Right renal pelvis (tissue), 4 donors: ENCODE measurements at places on chromosomes 3 and 15.

DNA sequence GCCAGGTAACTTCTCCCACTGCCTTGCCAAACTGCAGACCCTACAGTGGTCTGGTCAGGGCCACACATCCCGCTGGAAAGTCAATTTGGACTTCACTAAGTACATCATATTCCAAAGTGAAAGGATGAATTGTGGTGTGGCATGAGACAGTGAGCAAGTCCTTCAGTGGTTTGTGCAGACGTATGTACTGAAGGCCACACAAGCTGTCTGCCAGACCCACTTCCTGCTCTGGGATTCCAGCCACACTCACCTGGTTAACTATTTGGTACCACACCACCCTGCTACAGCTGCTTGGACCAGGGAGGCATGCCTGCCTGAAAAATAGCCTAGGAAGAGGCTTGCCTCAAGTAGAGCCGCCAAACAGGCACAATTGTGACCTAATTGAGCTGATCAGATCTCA is 94.1 kb upstream of the STRIT1 start:
- DNase-seq, result no peak

DNA sequence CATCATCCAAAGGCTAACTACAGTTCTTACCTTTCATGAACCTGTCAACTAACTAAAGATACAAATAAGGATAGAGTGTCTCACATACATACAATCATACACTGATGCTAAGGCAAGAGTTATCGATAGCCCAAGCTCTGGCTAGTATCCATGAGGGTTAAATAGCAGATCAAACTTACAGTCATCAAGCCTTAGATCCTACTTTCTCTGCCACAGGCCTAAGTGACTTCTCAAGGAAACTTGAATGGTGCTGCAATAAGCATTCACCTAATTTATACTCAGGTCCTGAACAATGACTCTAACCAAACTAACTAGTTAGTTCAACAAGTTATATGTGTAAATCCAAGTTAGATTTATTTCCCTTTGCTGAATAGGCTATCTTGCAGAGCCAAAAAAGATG is 51.0 kb downstream of the ALDH1A2 start:
- no peak for DNase-seq

- no peak for DNase-seq
Measured at GRCh38 chr3:89580859-89581258, 473.4 kb downstream of the EPHA3 start.

GRCh38 chr3:62999158-62999557 is 123.9 kb upstream of the CADPS start:
- no peak for DNase-seq

- DNase-seq, result no peak
Measured at GRCh38 chr3:101890716-101891115, 41.4 kb downstream of the NFKBIZ start.

- no peak for DNase-seq
Measured at GRCh38 chr3:195224156-195224979, 46.6 kb downstream of the XXYLT1 start.

- DNase-seq, result no peak
Measured at GRCh38 chr3:139481116-139481515, 4.8 kb upstream of the RBP2 start.

DNA sequence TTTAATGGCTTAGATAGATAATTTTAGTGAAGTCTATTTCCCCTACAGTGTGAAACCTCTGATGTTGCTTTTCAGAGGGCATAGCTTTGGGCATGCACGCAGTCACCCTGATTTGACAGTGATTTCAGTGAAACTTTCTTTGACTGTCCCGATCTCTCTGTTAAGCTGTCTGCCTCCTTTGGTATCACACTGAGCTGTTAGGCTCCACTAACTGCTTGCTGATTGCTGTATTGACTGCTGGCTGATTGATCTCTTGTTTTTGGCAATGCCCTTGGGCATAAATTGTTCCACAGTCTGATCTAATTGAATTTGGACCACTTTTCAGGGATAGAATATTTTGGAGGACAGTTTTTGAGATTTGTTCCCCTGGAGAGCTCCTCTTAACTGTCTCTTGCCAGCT is 68.5 kb upstream of the CCDC54 start:
- DNase-seq, result no peak
